ENCODE measurements at places on chromosomes 1 and 21. TPM values are rescaled to one million over a fixed set of nuclear protein-coding genes. Genes with fewer than 3 reads are reported as not detected.

Gene CD53
- total RNA-seq = 8.4 TPM

Gene ZNF672
- total RNA-seq = 16.1 TPM

DNA sequence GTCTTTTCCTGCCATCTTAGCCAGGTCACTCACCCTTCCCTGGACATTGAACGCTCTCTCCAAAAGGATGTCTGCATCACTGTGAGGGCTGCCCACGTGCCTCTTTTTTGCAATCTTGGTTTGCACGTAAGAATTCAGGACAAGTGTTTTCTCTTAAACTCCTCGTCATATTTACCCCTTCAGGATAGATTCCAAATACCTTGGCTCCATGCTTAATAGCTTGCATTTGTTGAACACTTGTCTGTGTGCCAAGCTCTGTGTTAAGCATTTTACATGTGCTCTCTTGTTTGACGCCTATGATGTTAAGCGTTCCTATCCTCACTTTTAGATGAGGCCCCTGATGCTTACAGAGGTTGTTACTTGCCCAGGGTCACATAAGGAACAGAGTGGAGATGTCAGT, 29.8 kb downstream of the RCSD1 start:
- DNase-seq = no peak

DNA sequence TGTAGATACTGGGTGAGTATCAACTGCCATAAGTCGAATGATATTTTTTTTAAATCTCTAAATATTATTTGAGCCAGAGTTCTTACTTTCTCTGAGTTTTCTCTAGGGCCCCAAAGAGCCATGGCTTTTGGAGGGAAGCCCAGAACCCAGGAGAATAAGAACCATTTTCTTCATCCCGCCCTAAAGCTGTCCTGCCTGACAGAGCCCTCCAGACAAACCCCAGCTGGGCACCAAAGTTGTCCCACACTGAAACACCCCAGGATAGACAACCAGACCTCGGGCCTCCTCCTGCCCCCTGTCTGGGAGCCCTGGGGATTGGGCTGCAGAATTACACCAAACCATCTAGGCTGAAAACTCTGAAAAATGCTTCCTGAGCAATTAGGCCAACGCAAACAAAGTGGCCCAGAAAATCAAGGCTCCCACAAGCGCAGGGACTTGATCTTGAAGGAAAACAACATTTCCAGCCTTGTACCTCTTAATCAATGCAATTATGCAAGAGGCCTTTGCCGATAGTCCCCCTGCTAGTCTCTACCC, 113.1 kb downstream of the RRAGC start:
- no peak for DNase-seq

- no peak for DNase-seq
Observed at GRCh38 chr1:169576241-169576934, 9.9 kb downstream of the F5 start.

- DNase-seq = no peak
Observed at GRCh38 chr1:114340892-114341291, 170.1 kb downstream of the TRIM33 start.

Data from cerebellum (tissue), 4 donors.